ENCODE measurements at places on chromosomes 13 and 19.

DNA sequence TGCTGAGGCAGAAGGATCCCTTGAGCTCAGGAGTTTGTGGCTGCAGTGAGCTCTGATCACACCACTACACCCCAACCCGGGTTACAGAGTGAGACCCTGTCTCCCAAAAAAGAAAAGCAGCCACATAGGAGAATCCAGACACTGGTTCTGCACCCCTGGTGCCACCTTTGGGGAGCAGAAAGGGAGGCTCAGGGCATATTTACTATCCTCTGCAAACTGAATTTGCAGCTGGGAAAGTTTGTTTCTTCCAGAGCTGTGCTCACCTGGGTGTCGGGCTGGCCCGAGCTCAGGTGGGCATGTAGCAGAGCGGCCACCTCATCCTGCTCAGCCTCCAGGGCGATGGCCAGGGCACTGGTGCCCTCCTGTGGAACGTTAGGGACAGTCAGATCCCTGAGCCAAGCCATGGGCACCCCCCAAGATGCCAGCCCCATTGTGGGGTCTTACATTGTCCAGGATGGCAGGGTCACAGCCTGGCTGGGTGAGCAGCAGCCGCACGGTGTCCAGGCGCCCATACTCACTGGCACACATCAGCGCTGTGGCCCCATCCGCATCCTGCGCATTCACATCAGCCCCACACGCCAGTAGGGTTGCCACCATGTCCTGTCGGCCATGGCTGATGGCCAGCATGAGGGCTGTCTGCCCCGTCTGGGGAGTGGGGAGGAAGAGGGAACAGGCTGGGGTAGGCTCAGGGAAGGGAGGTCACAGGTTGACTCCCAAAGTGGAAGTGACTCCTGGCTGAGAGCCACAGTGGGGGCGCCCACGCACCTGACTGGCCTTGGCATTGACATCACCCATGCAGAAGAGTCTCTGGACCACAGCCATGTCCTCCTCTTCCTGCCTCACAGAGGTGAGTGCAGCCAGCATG, 3.1 kb downstream of the RPS28 start:
- DNase-seq: no peak

- DNase-seq: no peak
Measured at GRCh38 chr13:100235311-100235901, 146.5 kb downstream of the PCCA start.

GRCh38 chr13:77733674-77734073, 36.2 kb downstream of the SLAIN1 start:
- no peak for DNase-seq

GRCh38 chr19:43778651-43779050, 2.1 kb downstream of the KCNN4 start:
- DNase-seq: no peak

DNA sequence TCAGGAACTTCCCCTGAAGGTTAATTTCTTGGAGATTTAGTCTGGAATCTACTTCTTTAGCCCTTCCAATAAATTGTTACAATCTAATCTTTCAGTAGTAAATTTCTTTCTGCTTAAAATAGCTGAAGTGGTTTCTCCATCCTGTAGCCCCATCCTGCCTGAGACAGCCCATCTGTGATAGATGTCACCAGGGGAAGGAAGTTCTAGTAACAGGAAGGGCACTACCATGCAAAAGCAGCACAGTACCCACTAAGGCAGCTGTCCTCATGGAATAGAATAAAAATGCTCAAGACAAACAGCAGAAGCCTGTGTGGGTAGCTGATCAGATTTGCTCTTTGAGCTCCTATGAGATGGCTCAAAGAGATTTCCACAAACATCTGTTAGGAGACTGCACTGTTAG, 1036.5 kb downstream of the SLITRK5 start:
- no peak for DNase-seq

GRCh38 chr19:40906512-40906911, 24.5 kb upstream of the CYP2A7 start:
- DNase-seq: no peak

DNA sequence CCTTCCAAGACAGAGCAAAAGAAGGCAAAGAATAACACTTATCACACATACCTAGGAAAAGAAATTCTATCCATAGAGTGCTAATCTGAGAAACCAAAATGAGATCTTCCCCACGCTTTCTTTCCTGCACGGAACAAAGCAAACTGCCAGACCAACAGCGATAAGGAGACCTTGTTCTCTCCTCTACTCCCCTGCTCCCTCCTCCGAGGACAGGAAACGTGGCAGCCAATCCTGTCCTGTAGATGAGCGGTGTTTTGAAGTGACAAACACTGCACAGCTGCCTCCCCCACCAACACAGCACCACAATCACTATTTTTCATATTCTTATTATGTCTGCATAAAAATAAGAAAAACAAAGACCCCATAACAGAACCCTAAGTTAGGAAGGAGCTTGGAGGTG, 113.9 kb upstream of the IRS2 start:
- DNase-seq: no peak
